Dorsolateral prefrontal cortex (tissue), 122 donors: ENCODE measurements at places on chromosomes 2 and 18. TPM values are rescaled to one million over a fixed set of nuclear protein-coding genes. Genes with fewer than 3 reads are reported as not detected.

DNA sequence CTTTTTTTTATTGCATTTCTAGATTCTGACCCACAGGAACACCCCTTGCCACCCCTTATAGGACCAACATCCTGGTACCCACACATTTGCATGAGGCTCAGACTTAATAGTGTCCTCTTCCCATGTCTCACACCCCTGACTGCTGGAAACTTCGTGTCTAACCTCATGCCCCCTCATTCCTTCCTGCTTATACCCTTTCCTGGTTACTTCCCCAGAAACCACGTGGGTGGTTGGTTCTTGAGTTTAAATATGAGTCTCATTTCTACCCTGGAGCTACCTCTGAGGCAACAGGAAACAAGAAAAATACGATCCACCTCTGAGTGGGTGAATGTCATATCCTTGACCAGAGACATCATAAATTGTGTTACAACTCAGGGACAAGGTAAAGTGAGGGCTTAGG, 1.6 kb downstream of the TNP1 start:
- DNase-seq = no peak

DNA sequence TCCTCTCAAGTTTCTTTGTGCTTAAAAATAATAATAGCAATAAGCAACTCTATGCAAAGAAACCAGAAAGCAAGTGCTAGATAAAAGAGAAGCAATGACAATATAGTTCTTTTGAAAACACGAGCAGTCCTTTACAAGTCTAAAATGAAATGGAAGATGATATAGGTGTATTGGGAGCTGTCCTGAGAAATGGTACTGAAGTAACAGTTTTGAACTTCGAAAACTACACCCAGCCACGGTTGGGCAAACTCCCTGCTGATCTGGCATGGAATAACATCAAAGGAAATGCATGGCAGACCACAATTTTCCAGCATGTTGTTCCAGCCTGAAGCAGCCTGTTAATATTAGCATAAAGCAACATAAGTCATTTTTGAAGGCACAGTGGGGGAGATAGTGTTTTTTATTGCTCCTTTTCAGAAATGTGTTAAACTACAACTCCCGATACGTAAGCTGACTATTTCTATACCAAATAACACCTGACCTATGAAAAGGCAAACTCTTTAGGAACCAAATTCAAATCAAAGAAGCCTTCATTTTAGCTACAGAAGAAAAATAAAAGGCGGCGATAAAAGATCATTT, 596.1 kb upstream of the KLHL29 start:
- no peak for DNase-seq

DNA sequence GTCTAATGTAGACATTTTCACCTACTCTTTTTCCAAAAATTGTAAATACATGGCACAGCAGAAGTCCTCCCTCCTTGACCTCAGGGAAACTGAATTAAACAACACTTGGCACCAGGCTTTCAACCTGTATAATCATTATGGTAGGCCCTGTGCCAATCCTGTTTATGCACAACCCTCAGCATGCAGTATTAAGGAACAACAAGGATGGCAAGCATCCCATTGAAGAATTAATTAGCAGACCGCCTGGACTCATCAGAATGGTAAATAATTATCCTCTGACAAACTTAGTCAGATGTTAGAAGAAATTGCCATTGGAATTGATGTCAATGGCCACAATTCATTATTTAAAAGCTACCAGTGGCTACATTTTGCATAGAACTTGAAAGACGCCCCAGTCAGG, 66.3 kb upstream of the GALNT5 start:
- no peak for DNase-seq

DNA sequence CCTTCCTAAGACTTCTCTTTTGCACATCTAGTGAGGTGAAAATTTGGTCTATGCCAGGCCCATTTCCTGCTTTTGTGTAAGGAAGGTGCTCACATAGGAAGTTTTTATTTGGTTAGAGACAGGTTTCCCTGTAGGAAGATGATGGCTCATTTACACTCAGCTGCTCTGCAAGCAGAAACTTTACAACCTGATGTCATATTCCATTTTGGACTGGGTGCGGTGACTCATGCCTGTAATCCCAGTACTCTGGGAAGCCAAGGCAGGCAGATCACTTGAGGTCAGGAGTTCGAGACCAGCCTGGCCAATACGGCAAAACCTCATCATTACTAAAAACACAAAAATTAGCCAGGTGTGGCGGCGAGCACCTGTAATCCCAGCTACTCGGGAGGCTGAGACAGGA, 35.8 kb downstream of the CASP10 start:
- no peak for DNase-seq

- no peak for DNase-seq
These were observed 22.1 kb downstream of the CHCHD5 start for GRCh38 chr2:112606547-112606946.

The FBXO15 gene
- 8.8 TPM for total RNA-seq
